ENCODE measurements at places on chromosomes 1 and 21.

- DNase-seq, result no peak
Measured at GRCh38 chr1:22636927-22637326, 499 bp downstream of the C1QA start.

DNA sequence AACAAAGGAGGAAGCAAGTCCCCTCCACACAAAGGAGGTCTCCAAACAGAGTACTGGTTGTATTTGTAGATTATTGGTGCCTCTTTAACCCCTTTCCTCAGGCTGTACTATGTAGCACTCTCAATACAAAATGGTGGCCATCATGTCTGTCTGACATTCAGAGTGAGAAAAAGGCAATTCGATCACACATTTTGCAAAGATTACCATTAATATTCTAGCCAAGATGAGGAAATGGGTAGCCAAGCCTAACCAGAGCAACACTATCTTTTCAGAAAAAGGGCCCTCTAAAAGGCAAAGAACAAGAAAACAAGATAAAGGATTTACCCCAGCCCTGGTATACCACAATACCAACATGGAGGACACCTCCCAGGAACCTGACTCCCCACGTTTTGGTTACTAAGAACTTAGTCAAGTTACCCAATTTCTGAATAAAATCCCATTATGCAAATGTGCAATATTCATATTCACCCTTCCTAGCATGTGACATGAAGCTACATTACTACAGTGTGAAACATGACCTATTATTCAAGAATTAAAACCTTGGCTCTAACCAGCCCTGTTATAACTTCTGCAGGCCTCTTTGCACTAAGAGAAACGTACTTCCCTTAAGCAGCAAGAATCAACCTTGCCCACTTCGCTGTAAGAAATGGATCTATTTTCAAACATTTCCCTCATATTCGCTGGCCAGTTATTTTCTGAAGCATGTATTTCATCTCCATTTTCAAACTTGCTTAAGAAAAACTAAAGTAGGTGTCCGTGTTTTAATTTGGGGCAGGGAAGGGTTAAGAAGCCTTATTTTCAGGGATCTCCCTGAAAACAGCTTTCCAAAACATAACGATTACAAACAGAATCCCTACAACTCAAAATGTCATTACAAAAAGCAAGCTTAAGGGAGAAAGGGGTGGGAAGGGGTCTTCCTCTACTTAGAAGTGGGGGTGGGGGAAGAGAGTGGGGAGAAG lies 2.1 kb downstream of the KDM5B start:
- peak; percentile 15 for DNase-seq

DNA sequence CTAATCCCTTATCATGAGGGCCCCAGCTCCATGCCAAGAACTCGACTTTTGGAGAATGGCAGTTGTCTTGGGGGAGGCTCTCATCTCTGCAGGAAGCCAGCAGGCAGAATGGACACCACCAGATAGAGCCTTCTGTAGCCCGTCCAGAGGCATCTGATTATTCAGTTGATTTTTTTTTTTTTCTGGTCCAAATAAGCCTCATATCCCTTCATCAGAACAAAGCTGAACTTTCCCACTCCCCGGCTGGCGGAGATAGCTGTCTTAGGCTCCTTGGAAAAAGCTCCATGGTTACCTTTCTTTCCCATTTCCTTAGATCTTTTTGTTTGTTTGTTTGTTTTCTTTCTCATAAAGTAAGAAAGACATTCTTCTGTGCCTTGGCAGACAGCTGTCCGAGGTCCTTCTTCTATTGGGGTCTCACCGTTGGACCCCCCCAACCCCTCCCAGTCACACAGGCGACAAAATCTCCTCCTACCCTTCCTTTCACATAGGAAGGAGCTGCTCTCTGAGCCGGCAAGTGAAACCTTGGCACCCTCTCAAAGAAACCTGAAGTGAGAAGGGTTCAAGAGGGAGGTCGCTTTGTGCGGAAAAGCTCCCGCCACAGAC lies 278.5 kb downstream of the RPS6KC1 start:
- DNase-seq, result no peak

DNA sequence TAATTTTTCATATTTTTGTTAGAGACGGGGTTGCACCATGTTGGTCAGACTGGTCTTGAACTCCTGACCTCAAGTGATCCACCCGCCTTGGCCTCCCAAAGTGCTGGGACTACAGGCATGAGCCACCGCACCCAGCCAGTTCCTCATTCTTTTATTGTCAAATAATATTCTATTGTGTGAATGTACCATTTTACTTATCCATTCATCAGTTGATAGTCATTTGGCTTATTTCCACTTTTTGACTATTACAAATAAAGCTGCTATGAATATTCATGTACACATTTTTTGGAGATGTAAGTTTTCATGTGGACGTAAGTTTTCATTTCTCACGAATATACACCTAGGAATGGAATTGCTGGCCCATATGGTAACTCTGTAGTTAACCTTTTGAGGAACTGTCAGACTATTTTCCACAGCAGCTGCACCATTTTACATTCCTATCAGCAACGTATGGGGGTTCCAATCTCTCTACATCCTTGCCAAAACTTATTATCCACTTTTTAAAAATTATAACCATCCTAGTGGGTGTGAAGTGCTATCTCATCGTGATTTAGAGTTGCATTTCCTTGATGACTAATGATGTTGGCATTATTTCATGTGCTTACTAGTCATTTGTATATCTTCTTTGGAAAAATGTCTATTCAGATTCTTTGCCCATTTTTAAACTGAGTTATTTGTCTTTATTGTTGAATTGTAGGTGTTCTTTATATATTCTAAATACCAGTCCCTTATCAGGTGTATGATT lies 12.7 kb downstream of the PACC1 start:
- DNase-seq, result no peak

- no peak for DNase-seq
Measured at GRCh38 chr1:200869753-200870391, 2.9 kb upstream of the GPR25 start.

- DNase-seq, result peak; percentile 37
Measured at GRCh38 chr1:26991310-26992116, 2.0 kb upstream of the TRNP1 start.
